ENCODE measurements at places on chromosomes 3 and 15.
A peak's percentile ranks its signal among the peaks of the same experiment; 100 is the strongest.

GRCh38 chr3:21913791-21914190 is 162.8 kb upstream of the ZNF385D start:
- no peak for DNase-seq

GRCh38 chr3:108292905-108293328 is 3.4 kb upstream of the HHLA2 start:
- no peak for DNase-seq

- DNase-seq: no peak
Measured at GRCh38 chr15:92666780-92667179, 11.2 kb upstream of the FAM174B start.

DNA sequence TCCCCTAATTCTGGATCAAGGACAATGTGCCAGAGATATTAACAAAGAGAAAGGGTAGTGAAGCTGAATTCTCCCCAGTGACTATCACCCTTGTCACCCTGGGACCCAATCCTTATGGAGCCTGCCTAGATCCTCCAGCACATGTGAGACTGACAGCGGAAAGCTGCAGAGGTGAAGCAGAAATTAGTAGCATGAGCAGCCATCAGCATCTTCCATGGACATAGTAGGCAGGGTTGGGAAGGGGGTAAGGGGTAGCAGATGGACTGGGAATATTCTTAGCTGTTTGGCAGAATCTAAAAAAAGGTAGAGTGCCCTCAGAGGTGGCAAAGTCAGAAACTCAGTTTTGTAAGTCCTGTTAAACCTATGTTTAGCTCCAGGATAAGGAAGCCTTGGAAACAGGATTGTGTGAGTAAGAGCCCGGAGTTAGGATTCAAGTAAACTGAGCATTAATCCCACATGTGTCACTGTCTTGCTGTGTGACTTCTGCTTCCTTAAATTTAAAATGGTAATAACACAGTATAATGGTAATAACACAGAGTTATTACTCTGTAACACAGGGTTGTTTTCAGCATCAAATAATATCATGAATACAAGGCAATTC is 14.5 kb downstream of the GOLIM4 start:
- DNase-seq: no peak

DNA sequence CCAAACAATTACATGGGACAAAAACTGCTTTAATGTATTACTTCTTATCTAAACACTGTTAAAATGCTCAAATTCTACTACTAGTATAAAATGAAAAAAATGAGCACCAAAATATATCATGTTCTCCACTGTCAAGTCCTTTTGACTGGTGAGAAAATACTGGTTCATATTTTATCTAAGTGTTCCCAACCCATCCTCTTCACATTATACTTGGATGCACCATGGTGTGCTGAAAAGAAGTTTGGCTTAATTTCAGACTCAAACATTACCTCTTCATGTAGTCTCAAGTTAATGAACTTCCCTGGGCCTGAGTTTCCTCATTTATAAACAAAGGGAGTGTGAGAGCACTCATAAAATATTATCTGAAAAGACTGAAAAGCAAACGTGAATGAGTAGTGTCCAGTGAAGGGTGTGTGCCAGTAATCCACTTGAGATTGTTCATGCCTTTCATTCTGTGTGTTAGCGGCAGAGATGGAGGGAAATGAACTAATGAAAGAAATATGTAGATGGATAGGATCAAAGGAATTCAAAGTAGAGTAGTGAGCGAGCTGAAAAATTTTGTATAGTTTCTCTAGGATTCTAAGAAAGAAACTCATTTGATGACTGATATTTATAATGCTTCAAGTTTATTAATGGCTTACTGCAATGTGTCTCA is 263.2 kb downstream of the NLGN1 start:
- DNase-seq: no peak

DNA sequence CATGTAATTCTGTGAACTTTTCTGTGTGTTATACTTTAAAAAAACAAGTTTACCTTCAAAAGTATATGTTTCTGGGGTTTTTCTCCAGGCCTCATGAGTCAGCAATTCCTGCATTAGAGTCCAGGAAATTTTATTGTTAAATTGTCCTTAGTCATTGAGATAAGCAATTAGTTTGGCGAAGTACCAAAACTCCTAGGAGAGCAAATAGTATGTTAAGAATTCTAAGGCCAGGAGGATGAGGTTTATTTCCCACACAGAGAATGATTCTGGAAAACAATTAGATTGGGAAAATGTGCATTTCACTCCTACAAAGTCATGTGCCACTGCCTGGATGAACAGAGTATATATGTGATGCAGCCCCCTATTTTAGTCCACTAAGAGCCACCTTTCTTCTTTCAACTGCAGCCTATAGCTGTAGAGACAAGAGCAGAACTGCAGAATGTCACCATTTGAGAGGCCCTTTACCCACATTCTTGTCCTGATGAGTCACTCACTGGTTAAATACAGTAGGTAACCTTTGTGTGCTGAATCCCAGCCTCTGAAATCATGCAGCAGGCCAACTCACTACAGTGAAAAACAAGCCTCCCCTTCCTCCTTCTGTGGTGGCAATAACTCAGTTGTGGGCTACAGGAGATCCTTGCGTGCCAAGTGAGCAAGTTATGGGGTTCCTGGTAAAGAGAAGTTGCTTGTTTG is 452.8 kb upstream of the THBS1 start:
- no peak for DNase-seq

GRCh38 chr3:29247088-29247745 is 33.7 kb upstream of the RBMS3 start:
- no peak for DNase-seq

- DNase-seq: no peak
Measured at GRCh38 chr3:179452176-179452564, 900 bp upstream of the GNB4 start.

GRCh38 chr3:141992512-141992911 is 116.1 kb downstream of the ATP1B3 start:
- no peak for DNase-seq

- no peak for DNase-seq
Measured at GRCh38 chr15:95990833-95991232, 339.7 kb upstream of the NR2F2 start.

- no peak for DNase-seq
Measured at GRCh38 chr3:119759962-119760361, 21.9 kb upstream of the NR1I2 start.

GRCh38 chr3:54476891-54477290 is 354.5 kb downstream of the CACNA2D3 start:
- no peak for DNase-seq

DNA sequence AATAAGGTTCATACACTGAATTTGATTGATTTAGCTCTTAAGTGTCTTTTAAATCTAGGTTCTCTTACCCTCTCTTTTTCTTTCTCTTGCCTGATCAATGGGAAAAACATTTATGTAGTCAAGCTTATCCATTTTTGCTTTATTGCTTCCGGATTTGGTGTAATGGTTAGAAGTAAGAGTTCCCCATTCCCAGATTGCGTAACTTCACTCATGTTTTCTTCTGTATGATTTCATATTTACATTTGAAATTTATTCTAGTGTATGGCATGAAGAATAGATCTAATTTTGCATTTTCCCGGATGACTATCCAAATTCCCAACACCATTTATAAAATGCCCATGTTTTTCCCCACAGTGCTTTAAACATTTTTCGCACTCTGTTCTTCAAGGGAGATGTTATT is 27.9 kb upstream of the SV2B start:
- no peak for DNase-seq

- DNase-seq: no peak
Measured at GRCh38 chr3:197105786-197106185, 76.2 kb upstream of the MELTF start.

DNA sequence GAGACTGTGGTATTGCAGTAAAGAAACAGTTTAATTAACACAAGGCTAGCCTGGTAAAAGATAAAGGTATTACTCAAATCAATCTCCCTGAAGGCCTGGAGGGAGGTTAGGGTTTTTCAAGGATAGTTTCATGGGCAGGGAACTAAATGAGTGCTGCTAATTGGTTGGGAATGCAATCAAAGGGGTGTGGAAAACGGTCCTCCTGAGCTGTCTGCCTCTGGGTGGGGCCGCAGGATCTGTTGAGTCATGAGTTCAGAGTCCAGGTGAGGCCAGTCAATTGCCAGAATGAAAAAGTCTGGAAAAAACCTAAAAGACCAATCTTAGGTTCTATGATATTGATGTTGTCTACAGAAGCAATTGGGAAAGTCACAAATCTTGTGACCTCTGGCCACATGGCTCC is 293.2 kb downstream of the MCTP2 start:
- no peak for DNase-seq

DNA sequence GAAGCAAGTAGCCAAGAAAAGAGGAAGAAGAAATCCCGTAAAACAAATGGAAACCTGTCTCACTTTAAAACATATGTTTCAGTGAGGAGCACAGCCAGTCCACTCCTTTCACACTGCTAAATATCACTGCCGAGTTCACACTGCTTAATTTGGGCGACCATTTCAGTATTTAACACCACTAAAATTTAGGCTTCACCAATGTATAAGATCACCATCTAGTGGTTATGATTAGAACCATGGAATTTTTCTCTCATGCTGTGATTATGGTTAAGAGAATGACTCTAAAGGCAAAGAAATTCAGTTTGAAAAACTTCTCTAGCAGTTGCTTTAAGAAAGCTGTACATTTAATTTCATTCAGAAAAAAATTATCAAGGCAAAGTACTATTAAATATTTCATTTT is 16.6 kb downstream of the SLC4A7 start:
- DNase-seq: no peak

DNA sequence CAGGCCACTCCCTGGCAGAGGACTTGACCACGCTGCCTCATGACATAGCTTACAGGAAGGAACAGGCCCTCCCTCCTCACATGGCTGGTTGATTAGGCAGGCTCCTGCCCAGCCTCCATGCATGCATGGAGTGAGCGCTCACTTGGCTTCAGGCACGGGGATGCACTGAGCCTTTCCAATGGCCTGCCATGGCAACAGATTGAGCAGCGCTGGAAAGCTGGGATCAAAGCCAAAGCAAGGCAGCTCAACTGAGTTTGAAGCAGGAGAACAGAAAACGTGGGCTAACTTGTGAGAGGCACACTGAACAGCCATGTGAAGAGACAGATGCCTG is 5.9 kb upstream of the GRAMD2A start:
- DNase-seq: no peak

DNA sequence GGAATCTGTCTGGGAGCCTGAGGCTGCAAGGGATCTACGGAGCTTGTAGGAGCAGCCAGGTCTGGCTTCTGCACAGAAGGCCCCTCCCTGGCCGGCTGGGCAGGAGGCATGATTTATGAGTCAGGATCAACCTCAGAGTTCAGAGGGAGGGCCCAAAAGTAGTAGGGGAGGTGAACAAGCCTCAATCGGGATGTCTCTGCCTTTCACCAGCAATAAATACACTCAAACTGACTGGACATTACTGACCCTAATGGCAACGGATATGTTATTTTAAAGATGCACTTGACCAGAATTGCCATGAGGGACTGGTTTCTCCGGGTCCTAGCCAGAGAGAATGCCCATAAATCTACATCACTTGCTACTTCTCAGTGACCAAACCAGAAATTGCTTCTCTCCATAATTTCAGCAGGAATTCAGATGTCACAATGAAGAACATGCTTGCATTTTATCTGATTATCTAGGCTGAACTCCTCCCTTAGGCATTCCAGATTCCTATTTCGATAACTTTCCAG is 109.6 kb upstream of the LMOD3 start:
- no peak for DNase-seq

- no peak for DNase-seq
Measured at GRCh38 chr15:35311615-35312014, 226.5 kb upstream of the NANOGP8 start.

DNA sequence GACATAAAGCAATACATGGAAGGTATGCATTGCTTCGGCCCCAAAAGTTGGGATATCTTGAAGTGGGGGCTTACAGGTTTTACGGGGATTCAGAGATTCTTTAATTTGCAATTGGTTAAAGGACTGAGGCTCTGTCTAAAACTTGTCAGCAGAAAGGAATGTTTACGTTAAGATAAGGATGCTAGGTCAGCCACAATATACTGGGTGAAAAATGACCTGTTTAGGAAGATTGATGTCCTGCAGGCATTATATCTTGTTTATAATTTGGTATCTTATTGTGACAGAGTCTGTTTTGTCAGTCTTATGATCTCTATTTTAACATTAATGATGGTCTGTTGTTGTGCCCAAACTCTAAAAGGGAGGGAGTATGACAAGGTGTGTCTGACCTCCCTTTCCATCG is 15.3 kb upstream of the CCNDBP1 start:
- DNase-seq: no peak

GRCh38 chr3:128408012-128408692 is 58.5 kb downstream of the DNAJB8 start:
- DNase-seq: no peak

GRCh38 chr15:71743861-71744382 is 66.4 kb upstream of the NR2E3 start:
- no peak for DNase-seq

DNA sequence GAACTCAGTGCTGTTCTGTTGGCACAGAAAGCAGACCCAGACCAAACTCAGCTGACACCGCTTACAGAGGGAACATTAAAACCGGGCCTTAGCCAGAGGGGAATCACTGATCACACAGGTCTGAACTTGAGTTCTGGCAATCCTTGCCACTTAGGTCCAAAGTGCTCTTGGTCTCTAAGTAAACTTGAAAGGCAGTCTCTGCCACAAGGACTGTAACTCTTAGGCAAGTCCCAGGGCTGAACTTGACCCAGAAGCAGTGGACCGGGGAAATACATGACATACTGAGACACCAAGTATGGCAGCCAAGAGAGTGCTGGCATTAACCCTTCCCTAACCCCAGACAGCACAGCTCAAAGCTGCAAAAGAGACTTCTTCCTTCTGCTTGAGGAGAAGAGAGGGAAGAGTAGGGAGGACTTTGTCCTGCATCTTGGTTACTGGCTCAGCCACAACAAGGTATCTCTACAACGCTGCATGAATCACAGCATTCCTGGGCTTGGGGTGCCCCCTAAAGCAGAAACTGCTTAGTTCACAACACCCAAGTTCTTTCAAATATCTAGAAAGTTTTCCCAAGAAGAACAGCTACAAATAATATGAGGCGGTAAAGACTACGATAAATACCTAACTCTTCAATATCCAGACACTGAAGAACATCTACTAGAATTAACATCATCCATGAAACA is 32.5 kb downstream of the NAALADL2 start:
- DNase-seq: no peak

GRCh38 chr15:63466378-63467192 is 37.8 kb upstream of the USP3 start:
- DNase-seq: peak; percentile 58

- no peak for DNase-seq
Measured at GRCh38 chr3:128767094-128767750, 41.2 kb downstream of the RAB7A start.

DNA sequence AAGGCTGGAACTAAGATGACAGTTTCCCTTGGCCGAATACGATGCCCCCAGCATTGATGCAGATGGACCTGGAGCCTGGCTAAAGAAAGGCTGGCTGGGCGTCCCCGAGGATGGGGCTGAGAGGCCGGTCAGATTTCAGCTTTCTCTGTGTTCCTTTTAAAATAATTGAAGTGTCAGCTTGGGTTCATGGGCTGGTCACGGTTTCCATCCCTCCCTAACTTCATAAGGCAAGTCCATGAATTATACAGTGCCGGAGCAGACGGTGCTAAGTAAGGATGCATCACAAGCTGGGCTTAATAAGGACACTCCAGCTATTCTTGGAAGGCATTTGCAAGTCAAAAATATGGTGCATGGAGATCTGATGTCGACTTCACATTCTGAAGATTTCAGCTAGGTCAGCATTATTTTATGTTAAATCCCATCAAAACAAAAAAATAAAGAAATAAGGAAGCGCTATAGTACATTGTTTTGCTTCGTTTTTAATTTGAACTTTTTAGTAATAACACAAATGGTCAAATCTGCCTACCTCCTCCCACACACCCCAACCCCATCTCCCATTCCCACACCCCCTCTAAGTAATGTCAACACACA is 220.8 kb downstream of the RPLP1 start:
- no peak for DNase-seq
